Stimulated activated CD8-positive, alpha-beta memory T cell treated with anti-CD3 and anti-CD28 coated beads, Interleukin-15, amount 100 ng/mL, for 48 hours (primary cell): ENCODE measurements at places on chromosomes 2 and 18.

DNA sequence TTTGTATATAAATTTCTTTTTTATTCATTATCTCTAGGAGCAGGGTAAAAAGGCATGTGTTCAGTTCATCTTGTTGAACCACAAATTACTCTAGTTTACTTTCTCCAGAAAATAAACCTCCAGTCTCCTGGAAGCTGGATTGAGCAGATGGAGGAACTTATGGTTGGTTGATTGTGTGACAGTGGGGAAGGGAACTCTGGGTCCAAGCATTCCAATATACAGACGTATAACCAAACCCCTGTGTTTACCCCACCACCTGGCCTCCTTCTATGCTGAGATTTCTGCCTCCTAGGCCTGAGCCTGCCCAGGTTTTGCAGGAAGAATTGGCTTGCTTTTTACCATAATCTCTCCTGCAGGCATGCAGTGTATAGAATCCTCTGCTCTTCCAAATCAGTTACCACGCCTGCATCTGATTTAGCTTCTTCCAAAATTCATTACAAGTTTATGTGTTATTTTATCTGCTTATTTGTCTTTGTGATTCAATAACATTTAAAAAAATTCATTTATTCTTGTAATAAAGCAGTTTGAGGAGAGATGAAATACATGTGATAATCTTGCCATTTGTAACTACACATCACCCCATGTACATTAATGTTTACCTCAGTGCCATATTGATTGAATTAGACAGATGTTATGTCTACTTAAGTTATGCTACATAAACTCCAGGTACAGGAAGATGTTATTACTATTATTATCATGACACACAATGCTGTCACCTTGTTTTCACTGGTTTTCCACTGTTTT lies 2.5 kb upstream of the RAB27B start:
- no peak for DNase-seq

DNA sequence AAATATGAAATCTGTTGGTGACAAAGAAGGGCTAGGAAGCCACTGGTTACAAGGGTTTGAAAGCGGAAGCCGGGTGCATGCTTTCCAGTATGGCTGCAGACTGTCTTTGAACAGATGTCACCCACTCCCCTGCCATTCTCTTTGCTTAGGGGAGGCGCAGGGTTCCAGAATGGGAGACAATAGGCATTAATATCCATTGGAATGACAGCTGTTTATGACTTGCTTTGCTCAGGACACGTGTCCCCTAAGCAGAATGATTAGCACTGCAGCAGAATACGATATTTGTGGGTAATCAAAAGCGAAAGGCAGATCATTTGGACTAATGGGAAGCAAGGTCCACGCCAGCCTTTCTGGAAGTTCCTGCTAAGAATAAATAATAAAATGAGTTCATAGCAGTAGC lies 25.8 kb upstream of the NRP2 start:
- DNase-seq: no peak

- DNase-seq: no peak
These were observed 178.2 kb upstream of the ZC3H15 start for GRCh38 chr2:186307871-186308270.

DNA sequence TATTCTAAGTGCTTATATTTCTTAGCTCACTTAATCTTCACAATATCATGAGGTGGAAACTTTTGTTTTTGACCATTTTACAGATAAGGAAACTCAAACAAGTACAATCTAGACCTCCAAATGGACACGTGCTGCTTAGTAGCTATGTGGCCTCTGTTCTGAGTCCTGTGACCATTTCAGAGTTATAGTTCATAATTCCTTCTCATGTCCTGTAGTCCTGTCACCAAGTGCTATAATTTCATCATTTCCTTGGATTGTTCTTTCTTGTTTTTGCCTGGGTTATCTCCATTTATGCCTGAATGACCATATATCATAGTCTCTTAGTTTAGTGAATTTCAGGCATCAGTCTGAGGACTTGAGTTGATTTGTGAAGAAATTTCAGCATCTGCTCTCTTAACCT lies 91.7 kb downstream of the NUP35 start:
- no peak for DNase-seq

DNA sequence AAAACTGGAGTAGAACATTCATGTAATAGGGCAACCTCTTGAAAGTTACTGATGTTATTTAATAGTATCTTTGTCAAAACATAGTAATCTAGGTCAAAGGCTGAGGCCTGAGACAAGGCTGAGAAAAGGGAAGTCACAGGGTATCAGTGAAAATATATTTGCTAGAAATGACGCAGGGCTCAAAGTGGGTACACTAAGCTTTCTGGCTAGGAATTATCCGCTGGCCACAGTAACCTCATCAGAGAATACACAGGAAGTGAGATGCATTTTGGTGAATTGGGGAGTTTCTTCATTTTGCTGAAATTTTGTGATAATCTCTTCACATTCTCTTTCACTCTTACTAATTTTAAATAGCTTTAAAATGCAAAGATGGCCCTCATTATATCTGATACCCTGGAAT lies 206.8 kb downstream of the OTX1 start:
- DNase-seq: no peak

DNA sequence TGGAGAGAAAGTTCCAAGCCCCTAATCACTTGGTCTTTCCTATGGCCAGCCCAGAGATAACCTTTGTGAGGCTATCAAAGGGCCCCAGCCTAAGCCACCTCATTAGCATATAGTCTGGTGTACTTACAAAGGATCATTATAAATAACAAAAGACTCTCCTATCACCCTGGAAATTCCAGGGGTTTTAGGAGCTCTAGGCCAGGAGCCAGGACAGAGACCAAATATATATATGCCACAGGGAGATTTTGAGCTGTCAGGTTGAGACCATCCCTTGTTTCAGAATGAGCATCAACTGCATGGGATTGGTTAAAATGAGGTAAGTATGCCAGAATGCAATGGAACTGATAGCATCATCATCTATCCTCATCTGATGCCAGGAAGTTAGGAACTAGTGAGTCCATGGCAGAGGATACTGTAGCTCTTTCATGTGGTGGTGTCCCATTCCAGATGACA lies 32.1 kb upstream of the CHRNA1 start:
- DNase-seq: no peak

- DNase-seq: no peak
These were observed 34.8 kb downstream of the SNTG2 start for GRCh38 chr2:985317-985898.

GRCh38 chr18:9263264-9263663 lies 71.3 kb upstream of the TWSG1 start:
- DNase-seq: no peak

DNA sequence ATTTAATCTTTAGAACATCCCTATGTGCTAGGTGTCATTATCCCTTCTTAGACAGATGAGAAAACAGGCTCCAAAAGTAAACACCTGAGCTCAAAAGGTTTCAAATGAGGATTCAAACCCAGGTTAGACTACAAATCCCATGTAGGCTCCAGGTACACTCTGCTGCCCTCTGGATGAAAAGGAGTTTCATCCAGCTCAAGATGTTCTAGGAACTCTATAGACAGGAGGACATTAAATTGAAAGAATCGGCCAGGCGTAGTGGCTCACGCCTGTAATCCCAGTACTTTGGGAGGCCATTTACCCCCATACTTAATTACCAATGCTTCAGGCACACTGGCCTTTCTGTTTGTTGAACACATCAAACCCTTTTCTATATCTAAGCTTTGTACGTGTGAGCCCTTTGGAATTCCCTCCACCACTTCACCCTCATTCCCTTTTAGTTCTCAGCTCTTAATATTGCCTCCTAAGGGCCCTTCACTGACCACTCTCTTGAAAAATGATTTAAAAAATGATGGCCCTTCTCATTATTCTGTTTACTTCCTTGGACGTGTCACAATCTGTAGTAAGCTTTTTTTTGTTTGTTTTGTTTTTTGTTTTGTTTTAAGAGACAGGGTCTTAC lies 10.7 kb downstream of the SLC25A12 start:
- no peak for DNase-seq

GRCh38 chr2:239932881-239933735 lies 92.0 kb downstream of the NDUFA10 start:
- no peak for DNase-seq

- no peak for DNase-seq
These were observed 40.3 kb upstream of the MGAT4A start for GRCh38 chr2:98771264-98771663.

GRCh38 chr18:55610506-55610905 lies 22.5 kb upstream of the TCF4 start:
- DNase-seq: no peak

GRCh38 chr2:44748-45341 lies 1.5 kb downstream of the FAM110C start:
- no peak for DNase-seq

DNA sequence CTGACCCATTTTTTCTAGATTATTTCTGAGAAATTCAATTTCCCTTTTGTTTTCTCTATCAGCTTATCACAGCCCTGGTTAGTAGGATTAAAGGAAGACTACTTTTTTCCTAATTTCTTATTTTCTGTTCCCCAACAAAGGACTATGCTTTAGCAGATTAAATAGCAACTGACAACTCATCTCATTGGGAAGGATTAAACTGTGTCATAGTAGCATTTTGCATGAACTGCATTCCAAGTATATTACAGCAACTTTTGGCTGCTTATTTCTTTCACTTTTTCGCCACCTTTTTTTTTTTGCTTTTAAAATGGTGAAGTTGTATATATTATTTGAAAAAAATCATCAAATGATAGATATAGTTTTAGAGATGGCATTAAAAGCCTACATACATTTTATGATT lies 570.3 kb downstream of the FBXO15 start:
- no peak for DNase-seq

DNA sequence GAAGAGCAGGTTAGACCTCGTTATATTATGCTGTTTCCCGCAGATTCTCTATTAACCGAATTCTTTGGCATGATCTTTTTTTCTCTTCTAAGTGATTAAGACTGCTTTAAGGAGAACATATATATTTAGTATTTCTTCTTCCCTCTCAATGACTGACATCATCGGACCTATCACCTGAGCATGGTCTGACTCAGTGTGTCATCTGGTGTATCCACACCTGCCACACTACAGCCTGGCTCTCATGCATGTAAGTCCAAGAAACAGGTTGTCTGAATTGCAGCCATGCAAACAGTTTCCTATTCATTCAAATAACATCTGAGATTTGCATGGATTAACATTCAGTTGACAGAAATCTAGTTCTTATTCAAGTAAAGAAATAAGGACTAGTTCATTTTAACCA lies 55.1 kb upstream of the CWC22 start:
- no peak for DNase-seq

GRCh38 chr2:131036696-131037397 lies 56.4 kb downstream of the FAM168B start:
- no peak for DNase-seq

DNA sequence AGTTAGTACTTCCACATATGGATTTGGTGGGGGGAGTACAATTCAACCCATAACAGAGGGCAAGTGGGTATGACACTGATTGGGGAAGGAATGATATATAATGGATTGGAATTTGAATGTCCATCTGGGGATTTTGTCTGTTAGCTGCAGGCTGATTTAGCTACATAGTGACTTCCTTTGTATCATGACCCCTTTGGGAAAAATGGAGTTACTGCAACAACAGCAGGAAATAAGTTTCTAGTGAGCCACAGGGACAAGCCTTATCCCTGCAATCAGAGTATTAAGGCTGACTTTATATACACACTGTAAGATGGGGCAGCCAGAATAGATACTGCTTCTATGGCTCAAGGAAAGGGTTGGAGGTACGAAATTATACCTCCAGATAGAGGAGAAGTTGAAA lies 404.4 kb upstream of the MEIS1 start:
- no peak for DNase-seq

- DNase-seq: no peak
These were observed 26.8 kb downstream of the MSH2 start for GRCh38 chr2:47429795-47430194.

- DNase-seq: no peak
These were observed 42.8 kb downstream of the TRAPPC12 start for GRCh38 chr2:3422161-3422779.

GRCh38 chr2:122034344-122034743 lies 278.9 kb downstream of the TSN start:
- DNase-seq: no peak

DNA sequence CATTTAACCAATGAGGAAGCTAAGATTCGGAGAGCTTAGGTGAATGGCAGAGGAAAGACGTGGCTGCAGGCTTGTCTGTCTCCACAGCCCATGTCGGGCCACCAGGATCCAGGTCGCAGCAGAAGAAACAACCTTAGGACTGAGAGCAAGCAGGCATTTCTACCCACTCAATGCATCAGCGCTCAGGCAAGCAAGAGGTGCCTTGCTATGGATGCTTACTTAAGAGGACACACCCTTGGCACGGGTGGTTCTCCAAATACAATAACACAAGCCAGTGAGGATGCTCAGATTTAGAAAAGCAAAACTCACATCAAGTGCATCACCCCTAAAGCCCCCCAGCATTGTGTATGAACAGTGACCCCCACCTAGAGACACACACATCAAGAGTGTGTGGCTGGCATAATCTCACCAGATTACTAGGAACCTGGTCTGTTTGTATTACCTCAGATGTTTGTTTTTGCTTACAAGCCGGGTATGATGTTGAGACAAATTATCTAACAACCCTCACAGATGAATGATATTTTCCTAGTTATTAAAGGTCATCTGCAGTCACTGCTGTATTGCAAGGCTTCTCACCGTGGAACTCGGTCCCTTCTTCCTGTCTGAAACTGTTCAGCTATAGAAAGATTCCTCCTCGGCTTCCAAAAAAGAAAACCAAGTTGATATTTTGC lies 34.2 kb upstream of the NPAS2 start:
- DNase-seq: no peak

DNA sequence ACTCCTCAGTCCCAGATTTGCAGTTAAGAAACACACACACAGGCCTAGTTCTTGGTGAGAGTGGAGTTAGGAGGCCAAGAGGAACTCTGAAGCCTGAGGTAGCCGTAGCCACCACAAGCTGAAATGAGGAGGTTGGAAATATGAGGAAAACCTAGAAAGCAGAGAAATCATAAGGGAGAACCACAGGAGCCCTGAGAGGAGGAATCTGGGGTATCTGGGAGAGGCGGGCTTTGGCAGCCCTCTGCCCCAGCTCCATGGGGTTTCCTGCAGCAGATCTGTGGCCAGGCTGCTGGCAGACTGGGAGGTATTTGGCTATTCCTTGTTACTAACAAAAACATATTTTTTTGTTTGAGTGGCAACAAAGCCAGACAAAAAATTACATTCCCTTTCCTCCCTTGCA lies 11.0 kb downstream of the SOX11 start:
- no peak for DNase-seq

- no peak for DNase-seq
These were observed 50.1 kb upstream of the NOSTRIN start for GRCh38 chr2:168752361-168752760.
